ENCODE measurements at places on chromosomes 2 and 18.

DNA sequence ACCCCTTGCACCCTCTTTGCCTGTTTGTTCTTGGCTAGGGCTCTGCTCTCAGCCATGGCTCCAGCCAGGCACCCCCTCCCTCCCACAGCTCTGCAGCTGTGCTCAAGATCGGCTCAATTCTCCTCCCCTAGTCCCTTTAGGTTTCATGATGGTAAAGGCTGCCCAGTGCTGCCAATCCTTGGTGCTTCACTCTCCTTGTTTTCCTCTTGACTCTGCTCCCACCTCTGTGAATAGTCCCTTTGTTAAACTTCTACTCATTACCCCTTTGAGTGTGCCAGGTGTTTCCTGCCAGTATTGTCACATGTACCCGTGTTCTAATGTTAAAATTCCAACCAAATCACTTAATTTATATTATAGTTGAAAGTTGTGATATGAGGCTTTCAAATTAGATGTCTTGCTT is 101.0 kb upstream of the CERS6 start:
- DNase-seq = no peak

DNA sequence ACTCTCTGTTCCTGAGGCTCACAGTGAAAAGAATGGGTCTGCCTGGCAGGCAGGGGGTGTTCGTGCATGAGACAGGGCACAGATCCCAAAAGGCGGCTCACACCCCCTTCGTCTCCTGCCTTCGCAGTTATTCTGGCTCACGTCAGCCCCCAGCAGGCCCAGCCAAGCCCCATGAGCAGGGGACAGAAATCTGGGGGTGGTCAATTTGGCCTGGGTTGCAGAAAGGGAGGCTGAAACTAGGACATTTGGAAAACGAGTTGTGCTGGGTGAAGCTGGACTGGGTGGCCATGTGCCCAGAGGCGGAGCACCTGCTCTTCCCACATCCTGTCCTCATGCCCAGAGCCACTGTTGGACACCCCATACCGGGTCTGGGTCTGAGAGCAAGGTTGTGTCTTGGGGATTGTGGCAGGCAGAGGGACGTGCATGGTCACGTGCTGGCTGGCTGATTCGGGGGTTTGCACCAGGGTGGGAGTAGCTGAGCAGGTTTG is 99.0 kb upstream of the MCFD2 start:
- DNase-seq = peak; percentile 76

- no peak for DNase-seq
Observed at GRCh38 chr2:74448771-74449170, 6.1 kb upstream of the INO80B start.

GRCh38 chr2:8193686-8194615 is 487.9 kb upstream of the ID2 start:
- no peak for DNase-seq

DNA sequence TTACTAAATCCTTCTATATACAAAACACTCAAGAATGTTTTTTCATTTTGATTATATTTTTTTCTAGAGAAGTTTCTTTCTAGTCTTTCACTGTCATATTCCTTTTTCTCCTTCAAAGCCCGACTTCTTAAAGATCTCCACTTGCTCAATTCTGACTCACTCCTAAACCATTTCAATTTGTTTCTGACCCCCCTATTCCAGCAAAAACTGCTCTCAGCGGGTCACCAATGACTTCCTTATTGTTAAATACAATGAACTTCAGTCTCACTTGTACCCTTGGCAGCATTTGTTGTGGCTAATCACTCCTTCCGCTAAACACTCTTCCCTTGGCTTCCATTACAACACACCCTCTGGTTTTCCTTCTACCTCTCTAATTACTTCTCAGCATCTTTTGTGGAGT is 111.1 kb upstream of the RBBP8 start:
- no peak for DNase-seq

DNA sequence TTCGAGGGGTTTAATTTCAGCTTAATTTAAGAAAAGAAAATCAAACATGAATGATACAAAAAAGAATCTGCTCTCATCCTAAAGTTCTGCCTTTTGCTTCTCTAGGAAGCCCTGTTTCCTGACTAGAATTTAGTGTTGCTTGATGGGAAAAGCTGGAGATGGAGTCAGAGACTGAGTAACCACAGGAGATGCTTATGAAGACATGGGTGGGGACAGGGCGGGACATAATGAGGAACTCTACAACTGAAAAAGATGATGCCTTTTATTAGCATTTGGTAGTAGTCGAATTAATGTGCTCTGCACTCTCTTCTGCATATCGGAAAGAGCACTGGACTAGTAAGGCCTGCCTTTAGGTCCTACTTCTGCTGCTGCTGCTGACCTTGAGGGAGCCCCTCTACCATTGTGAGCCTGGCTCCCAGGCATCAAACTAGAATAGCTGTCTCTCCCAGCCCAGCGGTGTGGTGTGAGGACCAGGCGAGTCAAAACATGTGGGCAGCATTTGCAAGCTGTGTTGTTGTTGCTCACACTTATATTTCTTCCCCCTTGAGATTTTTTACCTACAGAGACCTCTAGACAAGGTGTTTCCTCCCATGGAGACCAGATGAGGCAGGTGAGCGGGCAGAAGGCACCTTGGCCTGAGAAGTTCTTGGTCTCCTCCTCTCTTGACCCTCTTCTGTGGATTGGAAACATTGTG is 61.5 kb downstream of the INPP4A start:
- DNase-seq = no peak

DNA sequence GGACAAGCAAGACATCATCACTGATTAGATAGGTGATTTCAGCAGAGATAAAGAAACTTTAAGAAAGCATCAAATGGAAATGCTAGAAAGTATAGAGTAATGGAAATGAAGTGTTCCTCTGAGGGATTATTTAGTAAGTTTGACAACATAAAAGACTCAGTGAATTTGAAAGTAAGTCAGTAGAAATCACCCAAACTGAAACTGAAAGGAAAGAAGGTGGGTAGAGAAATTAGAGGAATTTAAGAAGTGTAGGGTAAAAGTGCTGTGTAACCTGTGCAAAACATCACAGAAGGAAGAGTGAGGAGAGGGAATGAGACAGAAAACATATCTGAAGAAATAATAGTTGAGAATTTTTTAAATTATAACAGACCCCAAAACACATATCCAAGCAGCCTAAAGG is 343.1 kb downstream of the CBLN2 start:
- DNase-seq = no peak

- no peak for DNase-seq
Observed at GRCh38 chr2:57842531-57842930, 204.1 kb upstream of the VRK2 start.

- DNase-seq = no peak
Observed at GRCh38 chr2:106138543-106139237, 55.4 kb downstream of the UXS1 start.

- DNase-seq = no peak
Observed at GRCh38 chr2:239780236-239780994, 244.7 kb downstream of the NDUFA10 start.

DNA sequence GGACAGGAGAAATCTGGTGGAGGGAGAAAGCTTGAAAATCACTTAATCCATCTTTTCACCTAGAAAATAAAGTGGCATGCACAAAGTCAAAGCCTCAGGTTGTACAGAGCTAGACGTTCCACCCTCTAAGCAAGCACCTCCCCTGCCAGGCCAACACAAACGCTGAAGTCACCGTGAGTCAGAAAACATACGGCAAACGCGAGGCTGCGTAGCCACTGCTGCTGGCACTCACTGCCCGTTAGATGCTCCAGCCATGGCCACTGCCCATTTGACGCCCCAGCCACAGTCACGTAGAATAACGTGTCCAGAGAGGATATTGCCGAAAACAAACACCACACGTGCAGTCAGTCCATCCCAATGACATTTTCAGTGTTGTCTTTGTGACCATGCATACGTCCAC is 209.7 kb upstream of the PXDN start:
- no peak for DNase-seq

DNA sequence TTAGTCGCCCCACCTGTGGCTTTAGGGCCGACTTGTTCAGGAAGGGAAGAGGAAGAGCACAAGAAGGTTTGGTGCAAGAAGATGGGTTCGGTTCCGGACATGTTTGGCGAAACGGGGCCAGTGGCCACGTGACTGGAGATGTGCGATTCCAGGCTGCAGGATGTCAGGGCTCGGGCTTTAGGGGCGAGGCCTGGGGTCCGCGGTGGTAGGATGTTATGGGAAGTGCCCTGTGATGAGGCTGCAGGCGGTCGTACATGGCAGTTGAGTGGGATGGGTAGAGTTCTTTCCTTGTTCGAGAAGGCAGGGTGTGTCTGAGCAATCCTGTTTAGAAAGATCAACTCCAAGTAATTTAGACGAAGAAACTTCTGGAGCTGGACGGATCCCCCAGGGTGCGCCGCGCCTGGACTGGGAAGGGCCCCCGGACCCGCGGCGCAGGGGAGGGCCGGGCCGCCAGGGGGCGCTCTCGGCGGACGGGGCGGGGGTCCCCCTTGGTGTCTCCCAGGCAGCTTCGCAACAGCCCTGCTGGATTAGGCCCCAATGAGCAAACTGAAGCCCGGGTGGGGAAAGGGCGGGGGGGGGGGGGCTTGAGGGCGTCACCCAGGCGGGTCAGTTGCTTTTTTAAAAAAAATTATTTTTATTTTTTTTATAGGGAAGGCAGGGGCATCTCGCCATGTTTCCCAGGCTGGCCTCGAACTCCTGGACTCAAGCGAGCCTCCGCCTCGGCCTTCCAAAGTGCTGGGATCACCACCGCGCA is 17.2 kb upstream of the SDC1 start:
- DNase-seq = no peak

Measured in head of caudate nucleus (tissue), 42 donors.